NCI-H526 (cell line): ENCODE measurements at places on chromosomes 7 and 10.

- no peak for DNase-seq
Observed at GRCh38 chr7:128860158-128861073, 2.2 kb upstream of the ATP6V1F start.

- DNase-seq = no peak
Observed at GRCh38 chr10:130741901-130742855, 569.3 kb downstream of the TCERG1L start.

DNA sequence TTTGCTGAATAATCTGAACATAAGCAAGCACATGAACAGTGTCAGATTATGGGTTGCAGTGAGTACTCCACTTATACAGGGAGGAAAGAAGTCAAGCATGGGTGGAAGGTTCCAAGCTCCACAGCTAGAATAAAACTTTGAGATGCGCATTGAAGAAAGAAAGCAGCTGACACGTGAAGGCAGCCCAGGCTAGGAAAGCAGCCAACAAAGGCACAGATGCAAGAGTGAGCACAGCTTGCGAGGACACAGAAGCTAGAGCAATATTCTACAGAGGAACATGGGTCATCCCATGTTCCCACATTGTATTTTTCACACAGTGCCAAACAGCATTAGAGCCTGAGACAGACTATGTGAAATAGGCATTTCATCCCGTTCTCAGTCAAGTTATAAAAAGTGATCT lies 194.6 kb upstream of the TBX20 start:
- no peak for DNase-seq

- no peak for DNase-seq
Observed at GRCh38 chr7:146176860-146177259, 60.3 kb downstream of the CNTNAP2 start.

GRCh38 chr7:129134356-129134987 lies 10.0 kb upstream of the TSPAN33 start:
- DNase-seq = no peak

DNA sequence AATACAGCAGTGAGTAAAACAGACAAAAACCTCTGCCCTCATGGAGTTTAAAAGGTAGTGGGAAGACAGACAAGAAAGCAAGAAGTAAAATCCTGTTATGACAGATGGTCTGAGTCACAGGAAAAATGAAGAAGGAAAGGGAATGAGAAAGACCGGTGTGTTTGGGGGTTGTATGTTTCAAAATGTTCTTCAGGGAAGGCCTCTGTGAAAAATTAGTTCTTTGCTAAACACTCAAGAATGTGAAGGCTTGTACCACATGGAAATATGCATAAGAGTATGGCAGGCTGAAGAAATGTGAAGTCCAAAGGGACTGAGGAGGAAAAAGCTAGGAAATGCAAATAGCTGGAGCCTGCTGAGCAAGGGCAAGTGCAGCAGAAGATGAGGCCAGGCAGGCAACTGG lies 315.9 kb upstream of the SEMA3A start:
- no peak for DNase-seq

DNA sequence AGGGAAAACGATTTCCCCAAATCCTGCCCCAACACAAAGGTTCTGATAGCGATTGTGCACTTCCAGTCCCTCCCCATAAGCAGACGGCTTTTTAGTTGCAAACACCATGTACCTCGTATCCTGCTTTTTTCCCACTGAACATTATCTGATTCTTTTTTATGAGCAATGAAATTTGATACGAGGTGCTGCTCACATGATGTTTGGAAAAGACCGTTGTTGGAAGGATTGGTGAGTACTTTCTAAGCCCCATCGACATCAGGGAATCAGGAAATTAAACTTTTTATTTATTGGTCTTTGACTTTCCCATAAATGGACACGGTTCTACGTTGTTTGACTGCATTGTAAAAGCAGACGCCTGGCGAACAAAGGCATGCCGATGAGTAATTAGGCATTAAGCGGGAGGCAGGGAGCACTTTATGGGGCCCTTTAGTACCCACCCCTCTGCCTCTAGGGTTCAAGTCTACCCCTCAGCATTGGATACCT lies 49.4 kb downstream of the TEX36 start:
- peak; percentile 55 for DNase-seq

- no peak for DNase-seq
Observed at GRCh38 chr10:48517911-48518811, 86.7 kb downstream of the ARHGAP22 start.

- DNase-seq = no peak
Observed at GRCh38 chr10:52318136-52318701, 4.1 kb downstream of the DKK1 start.

GRCh38 chr10:102935939-102936605 lies 18.0 kb downstream of the CNNM2 start:
- DNase-seq = no peak

GRCh38 chr7:17690030-17690429 lies 250.3 kb downstream of the SNX13 start:
- no peak for DNase-seq

GRCh38 chr10:15737656-15738055 lies 17.9 kb upstream of the ITGA8 start:
- no peak for DNase-seq

DNA sequence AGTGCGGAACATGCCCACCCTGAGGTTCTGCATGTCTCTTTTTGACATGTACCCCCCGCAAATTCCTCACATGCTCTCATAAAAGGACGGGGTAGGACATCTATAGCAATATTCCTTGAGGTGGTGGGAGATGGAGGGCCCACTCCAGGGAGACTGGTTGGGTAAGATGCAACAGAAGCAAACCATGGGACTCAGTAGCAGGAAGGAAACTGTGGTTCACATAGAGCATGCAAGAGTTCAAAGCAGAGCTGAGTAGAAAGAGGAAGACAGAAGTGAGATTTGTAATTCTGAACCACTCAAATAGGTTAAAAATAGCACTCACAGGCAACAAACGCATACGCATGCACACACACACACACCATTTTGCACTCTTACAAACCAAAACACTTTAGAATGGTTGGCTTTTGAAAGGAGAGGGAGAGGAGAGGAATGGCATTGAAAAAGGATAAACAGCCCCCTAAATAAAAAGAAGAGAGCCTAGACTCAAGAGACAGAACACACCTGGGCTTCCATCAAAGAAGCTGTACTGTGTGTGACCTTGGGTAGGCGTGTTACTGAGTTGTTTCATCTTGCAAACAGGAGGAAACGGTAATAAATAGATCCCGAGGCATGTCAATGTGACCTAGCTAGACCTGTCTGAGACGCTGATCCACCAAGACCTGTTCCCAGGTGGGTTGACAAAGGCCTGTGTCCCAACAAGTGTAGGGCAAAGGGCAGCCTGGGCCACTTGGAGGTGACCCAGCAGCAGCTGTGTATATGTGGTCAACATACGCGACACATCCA lies 77.6 kb upstream of the LRRC4 start:
- no peak for DNase-seq

GRCh38 chr7:99325001-99325493 lies 651 bp upstream of the ARPC1A start:
- peak; percentile 37 for DNase-seq

DNA sequence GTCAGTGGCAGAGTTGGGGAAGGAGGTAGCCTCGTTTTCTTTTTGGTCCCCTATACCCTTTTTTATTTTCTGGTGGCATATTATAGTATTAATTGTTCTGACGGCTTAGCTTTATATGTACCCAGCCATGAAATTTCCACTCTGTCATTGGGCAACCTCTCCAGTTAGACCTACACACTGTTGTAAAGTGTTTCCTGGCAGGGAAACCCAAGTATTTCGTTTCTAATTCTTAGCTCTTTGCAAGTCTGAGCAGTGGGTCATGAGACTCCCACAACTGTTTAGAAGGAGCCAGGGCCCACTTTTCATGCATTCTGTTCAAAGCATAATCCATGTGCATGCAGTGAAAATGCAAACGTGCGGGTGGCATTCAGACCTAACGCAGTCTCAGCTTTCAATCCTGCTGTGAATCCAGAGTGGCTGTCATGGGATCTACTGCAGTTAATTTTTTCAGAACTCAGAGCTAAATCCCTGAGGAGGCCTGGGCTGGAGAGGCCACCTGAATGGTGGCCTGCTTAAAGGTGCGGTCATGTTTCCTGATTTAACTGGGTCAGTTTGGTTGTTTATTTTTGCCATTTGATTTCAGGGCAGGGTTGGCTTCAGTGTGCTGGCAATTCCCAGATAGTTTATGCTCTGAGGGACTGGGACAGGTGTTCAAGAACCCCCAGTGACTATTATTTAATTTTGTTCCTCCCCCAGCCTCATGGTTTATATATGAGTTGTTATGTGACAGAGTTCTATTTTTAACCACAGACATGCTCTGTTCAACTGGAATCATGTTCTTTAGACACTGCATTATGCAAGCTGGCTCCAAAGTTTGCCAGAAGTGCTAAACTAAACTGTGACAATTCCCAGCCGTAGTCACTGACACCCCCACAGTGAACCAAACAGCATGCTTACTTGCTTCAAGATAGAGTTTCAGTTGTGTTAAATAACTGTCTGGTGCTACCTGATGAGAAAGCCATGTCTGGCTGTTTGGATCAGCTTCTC lies 27.4 kb upstream of the SYPL1 start:
- no peak for DNase-seq

GRCh38 chr10:1162481-1163203 lies 106.5 kb downstream of the WDR37 start:
- no peak for DNase-seq

GRCh38 chr10:36725581-36726520 lies 399.5 kb upstream of the ANKRD30A start:
- no peak for DNase-seq

GRCh38 chr10:121851786-121852185 lies 76.0 kb downstream of the ATE1 start:
- peak; percentile 1 for DNase-seq

GRCh38 chr7:38839851-38840250 lies 69.1 kb downstream of the VPS41 start:
- DNase-seq = no peak

- no peak for DNase-seq
Observed at GRCh38 chr10:99880080-99880835, 97.8 kb downstream of the ABCC2 start.

- DNase-seq = peak; percentile 92
Observed at GRCh38 chr10:50624413-50624865, 683 bp upstream of the SGMS1 start.

DNA sequence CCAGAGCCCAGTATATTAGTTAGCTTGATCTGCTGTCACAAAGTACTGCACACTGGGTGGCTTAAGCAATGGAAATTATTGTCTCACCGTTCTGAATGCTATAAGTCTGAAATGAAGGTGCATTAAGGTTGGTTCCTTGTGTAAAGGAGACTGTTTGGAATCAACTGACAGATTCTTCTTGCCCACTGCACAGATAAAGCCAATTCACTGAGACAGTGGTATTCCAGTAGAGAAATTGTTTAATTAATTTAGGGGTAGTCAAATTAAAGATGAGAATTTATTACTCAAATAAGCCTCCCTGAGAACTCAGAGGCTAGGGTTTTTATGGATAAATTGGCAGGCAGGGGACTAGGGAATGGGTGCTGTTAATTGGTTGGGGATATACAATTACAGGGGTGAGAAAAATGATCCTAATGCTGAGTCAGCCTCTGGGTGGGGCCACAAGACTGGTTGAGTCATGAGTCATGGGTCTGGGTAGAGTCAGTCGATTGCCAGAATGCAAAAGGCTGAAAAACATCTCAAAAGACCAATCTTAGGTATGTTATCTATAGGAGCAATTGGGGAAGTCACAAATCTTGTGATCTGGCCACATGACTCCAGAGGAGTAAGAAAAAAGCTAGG lies 23.5 kb upstream of the SAMD9L start:
- no peak for DNase-seq

DNA sequence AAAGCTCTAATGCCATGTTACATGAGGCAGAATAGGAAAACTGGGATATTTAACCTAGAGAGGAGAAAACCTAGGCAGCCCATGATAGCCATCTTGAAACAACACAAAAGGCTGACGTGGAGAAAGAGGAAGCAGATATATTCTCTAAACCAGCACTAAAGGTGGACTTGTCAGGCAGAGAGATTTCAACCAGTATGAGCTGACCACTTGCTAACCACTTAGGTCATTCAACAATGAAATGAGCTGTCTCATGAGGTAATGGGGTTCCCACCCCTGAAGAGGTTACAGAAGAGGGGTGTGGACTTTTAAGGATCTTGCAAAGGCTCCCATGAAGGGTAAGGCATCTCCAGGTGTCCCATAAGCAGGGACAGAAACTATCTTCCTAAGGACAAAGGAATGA lies 26.8 kb upstream of the EGR2 start:
- DNase-seq = no peak

GRCh38 chr10:114391599-114391998 lies 12.7 kb downstream of the AFAP1L2 start:
- DNase-seq = no peak

DNA sequence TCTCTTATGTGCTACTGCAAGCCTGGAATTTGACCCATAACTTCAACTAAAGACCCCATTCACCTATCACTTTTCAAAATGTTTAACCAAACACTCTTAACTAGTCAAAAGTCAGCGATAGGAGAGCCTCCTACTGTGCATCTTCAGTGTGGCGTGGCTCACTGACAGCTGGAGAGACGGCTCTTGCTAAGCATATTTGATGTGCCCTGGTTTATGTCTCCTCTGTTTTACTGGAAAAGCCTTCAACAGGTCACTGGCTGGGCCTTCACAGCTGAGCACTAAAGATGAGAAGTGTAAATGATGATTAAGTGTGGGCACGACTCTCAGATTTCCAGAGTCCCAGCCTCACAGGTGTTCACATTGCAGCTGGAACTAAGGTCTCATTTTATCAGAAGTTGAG lies 472.1 kb downstream of the SEMA3D start:
- DNase-seq = no peak

- no peak for DNase-seq
Observed at GRCh38 chr7:131511774-131512535, 44.5 kb downstream of the PODXL start.

- DNase-seq = no peak
Observed at GRCh38 chr7:3117488-3118231, 74.0 kb upstream of the CARD11 start.

- no peak for DNase-seq
Observed at GRCh38 chr10:13719425-13719824, 132.7 kb downstream of the PRPF18 start.

- no peak for DNase-seq
Observed at GRCh38 chr10:62277971-62278370, 9.3 kb upstream of the RTKN2 start.

GRCh38 chr7:138982204-138982623 lies 1.0 kb upstream of the KIAA1549 start:
- DNase-seq = peak; percentile 19

DNA sequence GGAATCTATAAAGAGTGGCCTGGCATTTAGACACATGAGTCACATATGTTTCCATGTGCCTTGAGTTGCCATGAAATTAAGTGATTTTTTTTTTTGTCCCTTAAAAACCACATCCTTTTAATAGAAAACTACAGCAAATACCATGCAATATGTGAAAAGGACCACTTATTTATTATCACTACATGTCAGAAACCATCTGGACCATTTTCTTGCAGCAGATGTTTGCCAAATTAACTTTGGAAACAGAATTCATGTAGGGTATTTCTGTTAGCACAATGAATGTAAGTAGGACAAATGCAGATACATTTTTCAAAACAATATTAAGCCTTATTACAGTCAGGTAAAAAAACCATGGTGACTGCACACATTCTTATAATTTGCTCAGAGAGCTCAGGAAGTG lies 230.6 kb downstream of the REEP3 start:
- DNase-seq = no peak

- no peak for DNase-seq
Observed at GRCh38 chr7:158257516-158258410, 329.9 kb downstream of the PTPRN2 start.
